ENCODE measurements at places on chromosomes 1 and 21.

DNA sequence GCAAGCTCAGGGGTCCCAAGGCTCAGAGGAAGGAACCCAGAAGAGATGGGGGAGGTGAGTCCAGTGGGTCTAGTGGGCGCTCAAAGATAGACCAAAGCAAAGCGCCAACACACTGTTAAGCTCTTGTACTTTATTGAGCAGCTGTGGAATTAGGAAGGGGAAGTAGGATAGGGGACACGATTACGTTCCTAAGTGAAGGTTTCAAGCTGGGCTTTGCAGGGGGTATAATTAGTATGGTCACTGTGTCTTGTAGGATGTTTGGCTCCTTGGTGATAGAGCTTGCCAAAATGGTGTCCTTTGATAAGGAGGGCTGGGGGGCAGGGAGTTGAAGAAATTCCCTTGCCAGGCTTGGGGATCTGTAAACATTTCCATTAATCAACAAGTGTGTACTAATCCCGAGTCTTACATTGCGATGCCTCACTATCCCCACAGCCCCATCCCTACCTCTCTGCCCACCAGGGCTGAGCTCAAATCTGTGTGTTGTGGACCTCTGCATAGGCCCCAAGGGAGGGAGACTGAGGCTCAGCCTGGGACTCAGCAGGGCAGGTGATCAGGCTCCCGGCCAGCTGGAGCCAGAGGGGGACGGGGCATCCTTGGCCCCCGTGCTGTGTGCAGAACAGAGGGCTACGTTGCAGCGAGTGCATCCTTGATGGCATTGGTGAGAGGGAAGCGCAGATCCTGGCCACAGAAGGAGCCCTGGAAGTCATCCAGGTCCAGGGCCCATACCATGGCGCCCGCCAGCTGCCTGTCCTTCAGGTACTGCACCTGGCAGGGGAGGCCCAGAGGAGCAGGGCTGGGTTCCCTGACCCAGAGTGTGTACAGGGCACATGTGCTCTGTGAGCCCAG lies 3.4 kb upstream of the MYBPH start:
- DNase-seq, result no peak

DNA sequence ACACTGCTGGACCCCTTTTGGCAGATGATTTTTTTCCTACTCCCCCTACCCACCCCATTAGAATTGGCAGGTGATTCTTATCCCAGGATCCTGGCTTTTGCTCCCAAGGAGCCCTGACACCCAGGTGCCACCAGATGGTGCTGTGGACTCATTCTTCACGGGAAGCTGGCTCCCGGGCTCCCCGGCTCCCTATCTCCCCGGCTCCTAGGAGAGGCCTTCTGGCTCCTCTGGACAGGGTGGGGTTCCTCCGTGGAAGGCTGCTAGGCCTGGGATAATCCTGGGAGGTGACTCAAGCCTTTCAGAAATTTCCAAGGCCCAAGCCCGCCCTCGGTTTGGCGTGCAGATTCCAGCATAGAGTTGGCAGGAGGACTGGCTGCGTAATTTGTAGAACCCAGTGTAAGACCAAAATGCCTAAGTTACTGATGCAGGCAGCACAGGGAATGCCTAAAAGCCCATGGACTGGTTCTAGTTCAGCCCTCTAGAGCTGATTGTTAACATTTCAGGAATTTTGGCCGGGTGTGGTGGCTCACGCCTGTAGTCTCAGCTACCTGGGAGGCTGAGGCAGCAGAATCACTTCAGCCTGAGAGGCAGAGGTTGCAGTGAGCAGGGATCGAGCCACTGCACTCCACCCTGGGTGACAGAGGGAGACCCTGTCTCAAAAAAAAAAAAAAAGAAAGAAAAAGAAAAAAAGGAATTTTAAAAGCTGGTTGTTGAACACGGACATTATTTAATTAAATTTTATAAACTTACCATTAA lies 6.8 kb upstream of the BSDC1 start:
- DNase-seq, result peak; percentile 82

DNA sequence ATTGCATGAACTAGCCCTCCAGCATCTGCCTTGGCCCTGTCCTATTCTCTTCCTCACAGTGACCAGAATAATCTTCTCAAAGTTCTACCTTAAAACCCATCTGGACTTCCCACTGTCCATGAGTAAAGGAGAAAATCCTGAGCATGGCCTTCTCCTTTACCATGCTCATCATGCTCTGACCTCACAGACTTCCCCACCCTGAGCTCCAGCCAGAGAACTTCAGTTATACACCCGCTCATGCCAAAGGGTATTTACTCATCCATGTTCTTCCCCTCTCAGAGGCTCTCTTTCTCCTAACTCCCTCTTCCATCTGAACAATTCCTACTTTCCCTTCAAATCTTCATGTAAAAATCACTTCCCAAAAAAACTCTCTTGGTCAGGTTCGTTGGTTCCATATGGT lies 188.4 kb downstream of the SETD4 start:
- no peak for DNase-seq

DNA sequence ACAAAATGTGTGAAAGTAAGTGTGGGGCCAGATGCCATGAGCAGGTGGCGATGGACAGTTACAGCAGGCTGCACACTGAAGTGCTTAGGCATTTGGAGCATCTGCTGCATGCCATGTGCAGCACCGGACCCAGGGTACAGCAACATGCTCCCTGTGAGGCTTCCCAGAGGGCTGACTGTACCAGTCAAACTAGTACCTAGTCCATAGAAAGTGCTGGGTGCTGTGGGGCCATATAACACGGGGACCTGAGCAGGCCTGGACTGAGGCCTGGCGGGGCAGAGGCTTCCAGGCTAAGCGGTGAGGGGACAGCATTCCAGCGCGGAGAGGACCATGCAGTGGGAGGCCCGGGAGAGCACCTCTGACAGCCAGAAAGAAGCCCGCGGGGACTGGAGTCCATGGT lies 29.9 kb upstream of the PKP1 start:
- DNase-seq, result peak; percentile 94

GRCh38 chr1:183227422-183228346 lies 41.6 kb downstream of the LAMC2 start:
- DNase-seq, result peak; percentile 42
